Esophagus squamous epithelium (tissue), 5 donors: ENCODE measurements at places on chromosomes 7 and 10.

DNA sequence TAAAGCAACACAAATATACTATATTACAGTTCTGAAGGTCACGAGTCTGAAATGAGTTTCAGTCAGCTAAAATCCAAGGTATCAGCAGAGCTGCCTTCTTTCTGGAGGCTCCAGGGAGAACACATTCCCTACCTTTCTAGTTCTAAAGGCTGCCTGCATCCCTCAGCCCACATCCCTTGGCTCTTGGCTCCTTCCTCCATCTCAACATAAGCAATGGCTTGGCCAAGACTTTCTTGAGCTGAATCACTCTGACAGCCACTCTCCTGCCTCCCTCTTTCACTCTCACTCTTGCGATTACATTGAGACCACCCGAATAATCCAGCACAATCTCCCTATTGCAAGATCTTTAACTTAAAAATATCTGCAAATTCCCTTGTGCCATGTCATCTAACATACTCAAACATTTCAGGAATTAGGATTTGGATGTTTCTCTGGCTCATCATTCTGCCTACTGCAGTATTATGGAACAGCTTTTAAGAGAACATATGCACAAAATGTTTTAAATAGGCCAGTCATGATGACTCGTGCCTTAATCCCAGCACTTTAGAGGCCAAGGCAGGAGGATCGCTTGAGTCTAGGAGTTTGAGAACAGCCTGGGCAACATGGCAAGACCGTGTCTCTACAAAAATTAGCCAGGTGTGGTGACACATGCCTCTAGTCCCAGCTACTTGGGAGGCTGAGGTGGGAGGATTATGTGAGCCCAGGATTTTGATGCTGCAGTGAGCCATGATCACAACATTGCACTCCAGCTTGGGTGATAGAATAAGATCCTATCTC, 144.2 kb upstream of the VSTM2A start:
- DNase-seq = no peak

DNA sequence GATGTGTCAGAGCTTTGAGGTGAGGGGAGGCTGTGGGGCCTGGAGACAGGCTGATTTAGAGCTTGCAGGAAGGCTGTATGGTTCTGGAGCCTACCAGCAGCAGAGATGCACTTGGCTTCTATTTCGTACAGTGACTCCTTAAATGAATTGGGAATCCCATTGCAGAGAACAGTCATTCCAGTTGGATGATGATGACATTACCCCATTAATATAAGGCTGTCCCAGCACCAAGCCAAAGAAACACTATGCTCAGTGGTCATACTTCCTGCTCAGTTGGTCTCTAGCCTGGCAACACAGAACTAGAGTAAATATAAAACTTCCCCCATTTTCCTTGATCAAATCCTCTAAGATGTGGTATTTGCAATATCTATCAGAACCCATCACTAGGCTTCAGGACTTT, 5.7 kb upstream of the CLEC5A start:
- DNase-seq = no peak

- no peak for DNase-seq
These were observed 53.0 kb upstream of the HABP2 start for GRCh38 chr10:113499806-113500205.

DNA sequence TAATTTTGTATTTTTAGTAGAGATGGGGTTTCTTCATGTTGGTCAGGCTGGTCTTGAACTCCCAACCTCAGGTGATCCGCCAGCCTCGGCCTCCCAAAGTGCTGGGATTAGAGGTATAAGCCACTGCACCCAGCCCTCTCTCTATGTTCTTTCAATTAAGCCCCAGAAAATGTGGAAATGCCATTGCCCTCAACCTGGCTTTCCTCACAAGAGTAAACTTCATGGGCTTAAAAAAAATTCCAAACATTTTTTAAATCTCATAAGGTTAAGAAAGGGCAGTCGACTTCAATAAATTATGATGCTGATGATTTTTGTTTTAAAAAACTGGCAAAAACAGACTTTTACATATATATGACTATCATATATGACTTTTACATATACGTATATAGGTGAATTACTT, 107.6 kb downstream of the TES start:
- DNase-seq = no peak

DNA sequence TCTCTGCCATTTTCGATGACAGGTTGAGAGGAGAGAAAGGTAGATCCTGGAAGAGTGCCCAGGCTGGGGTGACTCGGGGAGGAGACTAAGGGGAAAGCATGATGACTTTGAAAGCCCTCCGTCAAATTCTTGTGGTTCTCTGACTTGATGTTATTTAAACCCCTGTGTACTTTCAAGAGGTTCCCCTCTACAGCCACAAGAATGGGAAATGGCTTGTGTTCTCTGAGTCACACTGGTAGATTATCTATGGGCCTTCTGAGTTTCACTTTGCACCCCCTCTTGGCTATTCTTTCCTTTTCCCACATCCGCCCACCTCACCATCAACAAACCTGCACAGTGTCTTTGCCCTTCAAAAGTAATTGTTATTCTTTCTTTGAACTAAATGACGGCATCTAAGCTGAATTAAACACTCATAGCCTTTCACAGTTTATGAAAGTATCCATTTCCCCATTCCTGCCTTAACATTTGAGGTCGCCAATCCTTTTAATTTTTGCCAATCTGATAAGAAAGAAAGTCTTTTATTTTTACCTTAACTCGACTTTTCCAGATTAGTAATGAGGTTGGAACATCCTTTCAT, 24.1 kb downstream of the PRF1 start:
- no peak for DNase-seq

DNA sequence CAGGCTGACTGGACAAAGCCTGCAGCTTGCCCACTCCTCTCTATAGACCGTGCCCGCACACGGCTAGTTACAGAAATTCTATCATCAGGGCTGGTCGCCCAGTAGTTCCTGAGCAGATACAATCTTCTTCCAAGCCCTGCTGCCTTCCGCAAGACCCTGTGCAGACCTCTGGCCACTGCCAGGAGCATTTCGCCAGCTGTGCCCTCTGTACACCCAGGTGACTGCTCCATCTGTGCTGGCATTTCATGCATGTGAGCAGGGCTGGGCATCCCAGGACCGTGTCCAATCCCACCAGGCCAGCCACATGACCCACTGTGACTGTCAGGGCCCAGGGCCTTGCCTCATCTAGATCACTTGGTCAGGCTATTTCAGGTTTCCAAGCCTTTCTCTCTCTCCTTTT, 36.9 kb downstream of the HSPA12A start:
- no peak for DNase-seq

DNA sequence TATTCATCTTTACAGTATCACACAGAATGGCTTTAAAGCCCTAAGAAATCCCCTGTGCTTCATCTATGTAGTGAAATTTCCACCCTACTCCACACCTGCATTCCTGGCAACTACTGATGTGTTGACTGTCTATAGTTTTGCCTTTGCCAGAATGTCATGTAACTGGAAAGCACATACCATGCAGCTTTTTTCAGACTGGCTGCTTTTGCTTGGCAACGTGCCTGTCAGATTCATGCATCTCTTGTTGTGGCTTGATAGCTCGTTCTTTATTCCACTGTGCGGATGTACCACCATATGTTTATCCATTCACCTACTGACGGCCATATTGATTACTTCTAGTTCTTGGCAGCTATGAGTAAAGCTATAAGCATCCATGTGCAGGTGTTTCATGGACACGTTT, 30.6 kb downstream of the RBM17 start:
- DNase-seq = no peak

DNA sequence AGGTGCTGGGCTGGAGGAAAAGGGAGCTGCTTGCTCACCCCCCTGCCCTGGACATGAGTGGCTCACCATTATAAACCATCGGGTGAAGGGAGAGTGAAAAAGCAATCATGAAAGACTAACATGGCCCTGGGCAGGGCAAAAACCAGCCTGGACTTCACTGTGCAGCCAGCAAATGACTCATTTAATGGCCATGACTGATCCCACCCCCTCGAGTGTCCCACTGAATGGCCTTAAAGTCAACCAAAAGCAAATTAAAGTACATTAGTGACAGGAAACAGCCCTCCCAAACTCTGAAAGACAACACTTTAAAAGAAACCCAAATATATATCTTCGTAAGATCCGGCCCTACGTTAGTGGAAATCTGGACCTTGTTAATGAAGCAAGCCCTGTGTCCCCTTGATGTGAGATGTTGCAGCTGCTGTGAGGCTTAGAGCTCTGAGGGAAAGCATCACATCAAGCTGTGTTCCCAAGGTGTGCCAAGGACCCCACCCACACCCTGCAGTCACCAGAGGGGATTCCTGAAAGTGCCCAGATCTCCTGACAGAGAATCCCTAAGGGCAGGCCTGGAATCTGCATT, 31.2 kb downstream of the ADCYAP1R1 start:
- DNase-seq = no peak

DNA sequence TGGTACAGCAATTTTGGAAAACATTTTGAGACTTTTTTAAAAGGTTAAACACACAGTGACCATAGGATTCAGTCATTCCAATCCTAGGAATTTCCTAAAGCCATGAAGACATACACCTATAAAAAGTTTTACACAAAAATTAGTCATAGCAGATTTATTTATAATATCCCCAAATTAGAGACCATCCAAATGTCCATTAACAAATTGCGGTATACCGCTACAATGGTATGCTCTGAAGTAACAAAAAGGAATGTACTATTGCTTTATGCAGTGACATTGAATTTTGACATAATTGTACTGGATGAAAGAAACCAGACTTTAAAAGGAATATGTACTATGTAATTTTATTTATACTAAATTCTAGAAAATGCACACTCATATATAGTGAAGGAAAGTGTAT, 362.8 kb downstream of the HGF start:
- DNase-seq = no peak

DNA sequence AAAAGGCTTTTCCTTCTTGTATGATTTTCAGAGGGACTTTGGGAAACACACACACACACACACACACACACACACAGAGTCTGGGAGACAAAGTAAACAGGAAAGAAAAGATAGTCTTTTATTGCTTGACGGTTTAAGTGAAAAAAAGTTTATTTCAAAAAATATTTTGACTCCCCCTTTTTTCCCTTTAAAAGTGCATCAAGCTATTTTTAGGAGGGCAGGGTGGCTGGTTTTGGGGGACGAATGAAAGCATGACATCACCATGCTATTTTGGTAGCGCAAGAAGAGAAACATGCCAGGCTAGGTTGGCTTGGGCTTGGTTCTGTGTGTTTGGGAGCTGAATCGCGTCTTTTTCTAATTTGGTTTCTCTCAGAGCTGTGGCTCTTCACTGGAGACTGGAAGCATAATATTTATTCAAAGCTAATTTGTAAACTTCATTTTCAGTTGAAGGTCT, 129.2 kb downstream of the BAMBI start:
- DNase-seq = no peak

DNA sequence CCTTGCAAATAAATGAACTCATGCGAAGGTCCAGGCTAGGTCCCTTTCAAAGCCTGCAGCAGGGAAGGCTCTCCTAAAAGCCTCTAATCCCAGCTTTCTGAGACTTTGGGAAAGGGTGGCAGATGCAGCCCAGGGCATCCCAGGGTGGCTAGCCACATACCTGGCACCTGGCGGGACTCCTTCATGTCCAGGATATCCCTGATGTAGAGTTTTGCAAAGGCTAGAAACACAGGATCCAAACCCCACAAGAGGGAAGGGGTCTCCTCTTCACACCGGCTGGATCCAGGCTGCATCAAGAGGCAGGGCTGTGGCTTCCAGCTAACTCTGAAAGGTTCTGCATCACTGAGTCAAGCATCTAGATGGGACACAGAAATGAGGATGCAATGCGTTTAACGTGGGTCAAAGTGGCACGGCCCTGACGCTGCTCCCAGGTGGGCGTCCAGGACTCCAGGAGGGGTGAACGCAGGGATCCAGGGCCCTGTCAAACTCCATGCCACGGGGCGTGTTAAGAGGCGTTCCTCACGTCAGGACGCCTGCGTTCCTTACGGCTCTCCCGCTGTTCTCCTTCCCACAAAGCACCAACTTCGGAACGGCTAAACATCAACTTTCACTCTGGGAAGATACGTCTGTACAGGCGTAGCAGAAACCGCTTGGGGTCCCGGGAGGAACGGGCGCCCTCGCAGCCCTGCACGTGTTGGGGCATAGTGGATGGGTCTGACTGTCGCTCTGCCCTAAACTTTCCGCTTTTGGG, 507 bp downstream of the STN1 start:
- no peak for DNase-seq

GRCh38 chr10:45460235-45460878, 86.3 kb downstream of the ALOX5 start:
- no peak for DNase-seq

- DNase-seq = no peak
These were observed 75.8 kb downstream of the C1GALT1 start for GRCh38 chr7:7257899-7258692.

- no peak for DNase-seq
These were observed 496.9 kb downstream of the TCERG1L start for GRCh38 chr10:130814610-130815009.

DNA sequence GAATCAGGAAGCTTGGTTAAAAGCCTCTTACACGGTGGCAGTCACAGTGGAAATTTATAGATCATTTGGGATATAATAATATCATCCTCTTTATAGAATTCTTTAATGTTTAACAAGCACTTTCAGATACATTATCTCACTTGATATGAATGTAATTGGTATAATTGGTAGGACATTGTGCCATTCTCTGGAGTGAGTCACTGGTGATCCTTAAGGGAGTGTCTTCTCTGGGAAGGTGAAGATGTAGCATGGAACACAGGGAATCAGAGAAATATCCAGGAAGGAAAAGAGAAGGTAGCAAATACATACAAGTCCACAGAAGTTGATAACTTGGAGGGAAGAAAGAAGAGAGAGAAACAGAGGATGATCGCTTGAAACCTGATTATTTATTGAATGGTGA, 9.8 kb downstream of the PTPRZ1 start:
- no peak for DNase-seq
